ENCODE measurements at places on chromosomes 6 and 20.

GRCh38 chr6:119856136-119856535 is 506.6 kb upstream of the MAN1A1 start:
- no peak for DNase-seq

GRCh38 chr6:69438113-69438512 is 358.7 kb downstream of the LMBRD1 start:
- no peak for DNase-seq

DNA sequence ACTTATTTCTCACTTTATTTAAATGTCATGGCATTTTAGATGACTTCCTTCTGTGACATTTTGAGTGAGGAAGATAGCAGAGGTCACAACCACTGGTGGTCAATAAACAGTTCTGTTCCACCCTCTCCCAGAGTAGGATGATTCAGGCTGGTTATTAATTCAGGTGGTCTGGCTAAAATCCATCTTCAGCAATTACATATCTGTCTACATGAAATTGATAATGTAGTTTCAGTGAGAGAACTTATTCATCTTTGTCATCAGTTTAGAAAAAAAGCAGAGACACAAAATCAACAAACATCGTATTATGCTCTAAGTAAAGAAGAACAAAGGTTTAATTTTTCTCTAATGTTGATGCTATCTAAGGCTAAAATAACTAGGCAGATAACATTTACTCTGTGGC is 525.5 kb downstream of the TENT5A start:
- no peak for DNase-seq

DNA sequence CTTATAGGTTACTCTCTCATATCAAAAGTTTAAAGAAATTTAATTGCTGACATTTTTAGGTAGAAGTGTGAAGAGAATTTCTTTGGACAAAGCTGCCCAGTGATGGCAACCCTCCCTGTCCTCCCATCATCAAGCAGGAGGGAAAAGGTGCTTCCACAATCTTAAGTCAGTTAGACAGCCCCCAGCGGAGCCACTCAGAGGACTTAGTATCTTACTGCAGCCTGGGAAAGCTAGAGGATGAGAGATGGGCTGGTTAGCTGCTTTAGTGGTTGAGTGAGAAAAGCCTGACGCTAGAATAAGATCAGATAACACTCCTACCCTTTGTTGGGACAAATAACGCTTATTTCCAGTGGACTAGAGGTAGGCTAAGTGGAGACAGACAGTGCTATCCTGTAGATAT is 227.1 kb downstream of the RFPL4B start:
- DNase-seq: no peak

DNA sequence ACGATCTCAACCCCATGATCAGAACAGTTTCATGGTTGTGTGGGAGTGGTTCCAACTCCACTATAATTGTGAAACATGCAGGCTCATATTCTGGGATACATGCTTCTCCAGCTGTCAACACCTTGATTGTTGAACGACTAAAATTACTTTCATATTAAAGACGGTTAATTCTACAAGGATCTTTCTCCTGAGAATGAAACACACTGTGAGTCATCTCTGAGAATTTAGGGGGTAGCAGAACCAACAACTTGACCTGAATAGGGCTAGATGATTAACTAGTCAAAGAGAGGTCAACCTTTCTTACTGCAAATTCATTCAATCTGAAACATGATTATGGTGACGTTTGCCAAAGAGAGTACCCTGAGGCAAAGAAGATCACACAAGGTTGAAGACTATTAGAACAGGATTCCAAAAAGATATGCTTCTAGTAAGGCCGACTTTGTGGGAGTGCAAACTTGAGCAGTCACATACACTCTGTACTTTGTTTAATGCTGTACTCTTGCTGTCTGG is 175.2 kb upstream of the CITED2 start:
- DNase-seq: no peak

- DNase-seq: no peak
Measured at GRCh38 chr20:50810063-50810462, 15.2 kb downstream of the BCAS4 start.

GRCh38 chr6:34096193-34096592 is 49.7 kb downstream of the GRM4 start:
- DNase-seq: no peak

DNA sequence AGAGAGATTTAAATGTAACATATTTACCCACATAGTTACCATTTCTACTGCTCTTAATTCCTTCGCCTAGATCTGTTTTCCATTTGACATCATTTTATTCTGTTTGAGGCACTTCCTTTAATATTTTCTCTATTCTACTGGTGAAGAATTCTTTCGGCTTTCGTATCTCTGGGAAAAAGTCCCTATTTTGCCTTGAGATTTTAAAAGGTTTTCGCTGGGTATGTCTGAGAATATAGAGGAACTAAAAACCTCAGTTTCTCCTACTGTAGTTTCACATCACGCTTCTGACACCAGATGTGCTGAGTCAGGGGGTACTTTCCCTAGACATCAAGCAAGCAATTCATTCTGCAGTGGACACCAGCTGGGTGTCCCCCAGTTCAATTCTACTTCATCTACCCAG is 61.7 kb downstream of the E2F3 start:
- DNase-seq: no peak

- DNase-seq: no peak
Measured at GRCh38 chr6:109051301-109052017, 43.2 kb downstream of the SESN1 start.

DNA sequence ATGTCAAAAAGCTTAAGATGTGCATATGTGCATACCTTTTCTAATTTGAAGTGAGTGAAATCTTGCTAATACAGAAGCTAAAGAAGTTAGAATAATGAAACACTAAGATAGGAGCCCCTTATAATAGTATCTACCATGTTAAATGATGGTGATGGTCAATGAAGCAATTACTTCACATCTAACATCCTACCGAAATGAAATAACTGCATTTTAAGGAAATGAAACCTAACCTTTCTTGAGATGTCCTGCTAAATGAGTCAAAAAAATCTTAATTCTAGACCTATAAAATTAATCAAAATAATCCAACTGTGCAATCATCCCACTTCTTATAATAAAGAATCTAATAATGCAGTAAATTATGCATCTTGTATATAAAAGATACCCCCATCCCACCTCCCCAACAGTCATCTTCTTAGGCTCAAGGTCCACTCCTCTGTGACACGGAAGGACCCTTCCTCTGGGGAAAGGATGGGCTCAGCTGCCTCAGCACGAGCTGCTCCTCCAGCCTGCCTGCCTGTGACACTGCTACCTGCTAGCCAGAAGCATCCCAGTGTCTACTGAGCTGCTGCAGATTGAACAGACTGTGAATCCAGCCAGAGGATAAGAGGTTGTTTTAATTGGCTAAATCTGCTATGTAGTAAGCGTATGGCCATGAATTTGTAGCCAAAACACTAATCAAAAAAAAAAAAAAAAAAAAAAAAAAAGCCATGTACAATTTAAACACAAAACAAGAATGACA is 129.6 kb upstream of the BEND3 start:
- peak; percentile 13 for DNase-seq

GRCh38 chr6:15023448-15023847 is 222.4 kb upstream of the JARID2 start:
- no peak for DNase-seq

DNA sequence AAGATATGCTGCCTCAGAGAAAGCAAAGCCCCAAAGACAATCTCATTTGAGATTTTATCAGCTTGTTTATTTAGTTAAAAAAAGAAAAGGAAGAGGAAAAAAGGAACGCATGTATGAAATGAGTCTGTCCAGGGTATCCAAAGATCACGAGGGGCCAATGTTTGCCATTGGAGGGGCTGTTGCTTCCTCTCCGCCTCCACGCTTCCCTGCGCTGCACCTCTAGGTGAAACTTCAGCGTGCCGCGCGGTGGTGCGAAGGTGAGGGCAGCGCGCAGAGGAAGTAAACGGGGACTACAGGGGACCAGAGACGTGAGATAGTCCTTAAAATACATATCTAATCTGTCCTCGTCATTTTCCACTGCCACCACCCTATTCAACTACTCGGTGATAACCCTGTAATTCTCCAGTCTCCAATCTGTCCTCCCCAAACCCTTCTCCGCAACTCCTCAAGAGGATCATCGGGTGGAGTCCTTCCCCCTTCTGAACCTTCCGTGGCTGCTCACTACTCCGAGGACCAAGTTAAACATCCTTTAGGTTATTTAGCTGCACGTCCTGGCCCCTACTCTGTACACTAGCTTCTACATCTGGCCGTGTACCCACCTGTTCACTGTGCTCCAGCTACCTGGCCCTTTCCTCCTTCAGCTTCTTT is 1.1 kb upstream of the DCBLD1 start:
- DNase-seq: no peak

DNA sequence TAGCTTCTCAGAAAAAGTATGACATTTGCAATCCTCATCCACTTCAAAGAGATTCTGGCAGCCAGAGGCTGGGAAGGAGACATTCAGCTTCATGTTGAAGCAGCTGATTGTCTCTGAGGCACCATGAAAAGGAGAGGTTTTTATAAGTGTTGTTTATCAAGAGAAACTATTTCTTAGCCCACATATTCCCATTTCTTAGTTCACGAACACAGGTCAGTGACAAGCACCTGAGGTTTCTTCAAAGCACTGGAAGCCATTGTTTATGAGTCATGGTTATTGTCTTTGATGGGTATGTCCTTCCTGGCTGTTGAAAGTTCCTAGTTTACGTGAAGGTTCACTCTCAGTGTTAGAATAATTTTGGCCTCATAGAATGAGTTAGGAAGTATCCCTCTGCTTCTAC is 3.0 kb upstream of the DDX43 start:
- no peak for DNase-seq

DNA sequence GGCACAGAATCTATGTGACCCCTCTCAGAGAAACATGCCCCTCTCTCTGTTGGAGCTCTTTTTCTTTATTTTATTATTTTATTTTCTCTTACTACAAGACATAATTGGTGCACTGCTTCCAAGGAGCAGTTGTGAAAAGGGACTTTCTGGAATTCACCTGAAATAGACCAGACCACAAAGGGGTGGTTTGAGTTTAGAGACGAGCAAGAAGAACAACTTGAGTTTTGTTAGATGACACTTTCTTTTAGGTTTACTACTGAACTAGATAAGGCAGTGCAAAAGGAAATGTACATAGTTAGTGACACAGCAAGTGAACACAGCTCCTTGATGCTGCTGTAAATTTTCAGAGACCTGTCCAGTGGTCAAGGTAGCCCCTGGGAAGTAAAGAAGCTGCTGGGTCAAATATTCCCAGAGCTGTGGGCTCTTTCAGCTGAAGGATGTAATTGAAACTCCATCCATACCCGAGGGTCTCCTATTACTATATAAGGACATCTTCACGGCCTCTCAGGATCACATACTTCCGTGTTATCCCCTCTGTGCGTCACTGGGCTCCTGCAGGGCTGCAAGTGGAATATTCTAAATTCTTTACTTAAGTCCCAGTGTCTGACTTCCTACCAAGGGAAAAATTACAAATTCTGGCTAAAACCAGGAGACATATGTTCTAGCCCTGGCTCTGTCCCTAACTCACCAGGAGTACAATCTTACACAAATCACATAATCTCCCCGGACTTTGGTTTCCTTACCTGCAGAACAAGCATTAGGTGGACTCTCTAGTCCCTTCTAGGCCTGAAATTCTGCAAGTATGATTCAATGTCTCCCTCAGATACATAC is 69.1 kb upstream of the ADTRP start:
- DNase-seq: no peak

- DNase-seq: no peak
Measured at GRCh38 chr20:38543014-38543906, 37.7 kb upstream of the ADIG start.

DNA sequence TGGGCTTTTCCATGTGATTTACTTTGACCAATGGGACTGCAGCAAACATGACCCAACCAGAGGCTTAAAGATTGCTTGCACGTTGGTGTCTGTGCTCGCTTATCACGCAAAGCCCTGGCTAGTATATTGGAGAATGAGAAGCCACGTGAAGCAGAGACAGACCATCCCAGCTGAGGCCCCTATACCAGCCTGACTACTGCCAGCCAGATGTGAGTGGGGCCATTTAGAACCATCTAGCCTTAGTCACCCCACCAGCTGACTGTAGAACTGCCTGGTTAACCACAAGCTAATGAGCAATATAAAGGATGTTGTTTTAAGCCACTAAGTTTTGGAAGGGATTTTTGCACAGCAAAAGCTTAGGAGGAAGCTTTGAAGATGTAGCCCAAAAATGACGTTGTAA is 74.5 kb downstream of the MACROD2 start:
- no peak for DNase-seq

- DNase-seq: no peak
Measured at GRCh38 chr6:15026832-15027231, 219.0 kb upstream of the JARID2 start.

- DNase-seq: no peak
Measured at GRCh38 chr20:43568706-43569105, 9.9 kb downstream of the SGK2 start.

DNA sequence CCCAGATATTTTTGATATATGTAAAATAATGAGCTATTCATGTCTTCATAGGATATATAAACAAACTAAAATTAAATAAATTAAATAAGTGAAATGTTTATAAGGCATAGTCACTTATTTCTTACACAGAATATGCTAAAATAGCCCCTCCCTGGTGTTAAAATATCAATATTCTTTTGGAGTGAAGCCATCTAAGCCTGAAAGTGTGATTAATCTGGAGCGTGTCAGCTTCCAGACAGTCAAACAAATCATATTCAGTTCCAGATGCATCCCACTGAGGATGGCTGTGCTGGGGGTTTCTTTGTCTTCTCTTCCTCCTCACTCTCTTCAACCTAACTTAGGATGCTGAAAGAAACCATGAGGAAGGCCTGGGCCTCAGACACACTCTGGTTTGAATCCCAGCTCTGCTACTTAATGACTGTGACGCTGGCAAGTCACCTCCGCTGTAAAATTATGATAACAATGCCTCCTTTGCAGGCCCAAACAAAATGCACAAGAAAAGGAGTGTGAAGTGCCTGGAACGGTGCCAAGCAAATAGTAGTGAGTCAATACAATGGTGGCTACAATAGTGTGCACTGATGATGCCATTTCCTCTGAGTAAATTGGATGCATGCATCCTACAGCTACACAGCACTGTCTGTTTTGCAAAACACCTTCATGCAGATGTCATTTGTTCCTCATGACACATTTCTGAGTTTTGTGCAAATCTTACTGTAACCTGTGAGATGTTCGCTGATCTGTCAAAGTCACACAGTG is 161.4 kb downstream of the FOXC1 start:
- no peak for DNase-seq

GRCh38 chr6:131427434-131428058 is 145.5 kb upstream of the ARG1 start:
- DNase-seq: no peak

Measured in NCI-H2171 (cell line).